ENCODE measurements at places on chromosomes 5 and 9. TPM values are rescaled to one million over a fixed set of nuclear protein-coding genes. Genes with fewer than 3 reads are reported as not detected.

- DNase-seq, result no peak
Observed at GRCh38 chr9:38119560-38120236, 50.7 kb upstream of the SHB start.

Gene SAPCD2
- 27.0 TPM for total RNA-seq

Gene C5orf58
- not detected for total RNA-seq

DNA sequence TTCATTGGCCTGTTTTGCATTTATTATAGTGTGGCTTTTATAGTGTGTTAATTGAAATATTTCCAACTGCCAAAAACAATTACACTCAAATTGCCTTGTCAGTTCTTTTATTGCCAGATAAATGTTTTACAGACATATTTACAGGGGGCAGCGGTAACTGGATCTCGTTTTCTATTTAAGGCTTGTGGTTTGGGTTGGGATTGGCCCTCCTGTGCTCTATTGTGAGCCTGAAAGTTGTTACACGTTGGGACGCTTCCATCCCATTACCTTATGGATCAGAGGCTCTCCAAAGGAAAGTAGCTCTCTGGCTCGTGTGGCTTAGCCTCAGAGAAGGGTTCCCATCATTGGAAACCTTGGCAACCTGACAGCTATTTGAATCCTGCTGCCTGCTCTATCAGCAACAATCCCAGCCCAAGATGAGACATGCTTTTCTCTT, 20.8 kb downstream of the DNAI1 start:
- no peak for DNase-seq

DNA sequence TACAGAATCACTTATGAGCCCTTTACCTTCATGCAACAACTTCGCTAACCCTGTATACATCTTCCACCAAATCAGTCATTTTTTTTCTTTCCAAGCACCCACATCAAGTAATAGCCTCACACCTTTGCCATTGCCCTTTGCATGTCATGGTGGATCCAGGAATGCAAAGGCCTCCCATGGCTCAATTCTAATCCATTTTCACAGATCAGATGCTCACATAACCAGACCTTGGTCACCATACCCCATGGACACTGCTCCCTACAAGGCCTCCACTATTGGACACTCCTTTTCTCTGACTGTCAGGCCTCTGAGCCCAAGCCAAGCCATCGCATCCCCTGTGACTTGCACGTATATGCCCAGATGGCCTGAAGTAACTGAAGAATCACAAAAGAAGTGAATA, 179.5 kb downstream of the RASEF start:
- DNase-seq, result no peak

Gene RANBP17
- total RNA-seq, result not detected

Gene LEAP2
- total RNA-seq, result 3.2 TPM

DNA sequence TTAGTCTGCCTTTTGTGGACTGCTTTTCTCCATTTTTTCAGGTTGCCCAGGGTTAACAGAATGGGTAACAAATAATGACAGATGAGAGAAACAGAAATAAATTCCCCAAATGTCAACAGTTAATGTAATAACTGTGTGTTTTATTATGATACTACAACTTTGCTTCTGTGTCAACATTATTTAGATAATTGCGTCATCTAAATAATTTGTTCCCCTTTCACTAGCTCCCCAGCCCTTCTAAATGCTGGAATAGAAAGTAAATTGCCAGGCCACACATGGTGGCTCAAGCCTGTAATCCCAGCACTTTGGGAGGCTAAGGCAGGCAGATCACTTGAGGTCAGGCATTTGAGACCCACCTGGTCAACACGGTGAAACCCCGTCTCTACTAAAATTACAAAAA, 53.5 kb downstream of the RNF38 start:
- no peak for DNase-seq

Gene SPATA31A7
- total RNA-seq, result not detected

Gene TAF1L
- total RNA-seq, result 0.05 TPM
